Activated CD4-positive, CD25-positive, alpha-beta regulatory T cell treated with anti-CD3 and anti-CD28 coated beads, Interleukin-2, amount 50 U/mL, for 24 hours (primary cell): ENCODE measurements at places on chromosomes 16 and 17.

DNA sequence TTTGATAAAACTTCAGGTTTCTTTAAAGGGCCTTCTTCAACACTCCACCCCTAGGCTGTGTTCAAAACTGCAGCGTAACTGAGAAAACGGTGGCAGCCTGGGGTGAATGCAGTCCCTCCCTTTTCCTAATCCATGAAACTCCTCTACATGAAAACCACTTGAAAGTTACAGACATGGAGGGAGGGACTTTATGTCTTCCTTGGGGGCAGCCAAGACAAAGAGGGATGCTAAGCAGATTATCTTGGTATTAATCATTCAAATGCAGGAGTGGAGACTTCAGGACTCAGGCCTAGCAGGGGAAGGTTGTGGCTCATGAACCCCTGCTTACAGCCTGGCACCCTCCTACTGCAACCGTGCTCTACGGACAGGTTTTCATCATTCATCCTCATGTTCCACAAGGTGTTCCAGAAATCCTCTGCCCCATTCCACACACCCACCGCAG is 46.8 kb downstream of the RNF112 start:
- ATAC-seq = no peak

DNA sequence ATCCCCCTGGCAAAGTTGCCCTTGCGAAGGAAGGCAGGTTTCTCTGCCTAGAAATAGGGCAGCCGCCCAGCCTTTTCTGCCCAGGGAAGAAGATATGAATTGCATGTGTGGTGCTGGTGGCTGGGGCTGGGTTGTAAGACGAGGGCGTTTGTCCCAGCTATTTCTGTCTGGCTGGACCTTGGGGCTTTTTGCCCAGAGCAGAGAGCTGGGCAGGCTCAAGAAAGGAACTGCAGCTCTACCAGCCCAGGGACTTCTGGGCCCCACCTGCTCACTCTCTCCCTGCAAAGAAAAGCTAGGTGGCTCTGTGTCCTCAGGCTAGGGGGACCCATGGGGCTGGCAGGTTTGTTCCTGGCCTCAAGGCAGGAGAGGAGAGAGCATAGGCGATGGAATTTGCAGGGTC is 586 bp downstream of the CACNG1 start:
- no peak for ATAC-seq

DNA sequence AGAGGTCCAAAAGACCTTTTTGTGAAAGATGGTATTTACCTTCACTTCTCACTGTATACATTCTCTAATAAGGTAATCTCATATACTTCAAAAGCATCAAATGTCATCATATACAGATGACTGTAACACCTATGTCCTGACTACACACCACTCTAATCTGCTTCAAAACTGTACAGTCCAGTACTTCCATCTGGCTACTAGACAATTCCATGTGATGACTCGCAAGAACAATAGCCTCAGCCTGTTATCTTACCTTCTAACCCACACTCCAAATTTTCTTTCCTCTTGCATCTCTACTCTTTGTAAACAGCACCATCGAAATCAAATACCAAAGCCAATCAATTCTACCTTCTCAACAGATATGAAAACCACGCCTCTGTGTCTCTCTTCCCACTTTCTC is 24.1 kb downstream of the MYO1D start:
- no peak for ATAC-seq

DNA sequence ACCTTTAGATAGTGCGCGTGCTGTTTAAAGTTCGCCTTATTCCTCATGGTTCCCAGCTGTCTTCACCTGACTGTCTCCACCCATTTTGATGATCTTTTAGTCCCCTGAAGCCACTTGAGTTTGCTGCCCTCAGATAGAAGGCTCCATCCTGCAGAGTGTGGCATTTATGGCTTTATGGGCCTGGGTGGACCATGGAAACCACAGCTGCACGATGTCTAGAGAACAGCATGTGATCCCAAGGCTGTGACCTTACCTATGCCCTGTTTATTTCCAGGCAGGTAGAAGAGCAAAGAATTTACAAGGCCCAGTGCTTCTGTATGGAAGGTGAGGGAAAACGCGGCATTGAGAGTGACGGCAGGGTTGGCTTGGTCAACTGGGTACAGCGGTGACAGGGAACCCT is 356.9 kb downstream of the SLC39A11 start:
- ATAC-seq = no peak

DNA sequence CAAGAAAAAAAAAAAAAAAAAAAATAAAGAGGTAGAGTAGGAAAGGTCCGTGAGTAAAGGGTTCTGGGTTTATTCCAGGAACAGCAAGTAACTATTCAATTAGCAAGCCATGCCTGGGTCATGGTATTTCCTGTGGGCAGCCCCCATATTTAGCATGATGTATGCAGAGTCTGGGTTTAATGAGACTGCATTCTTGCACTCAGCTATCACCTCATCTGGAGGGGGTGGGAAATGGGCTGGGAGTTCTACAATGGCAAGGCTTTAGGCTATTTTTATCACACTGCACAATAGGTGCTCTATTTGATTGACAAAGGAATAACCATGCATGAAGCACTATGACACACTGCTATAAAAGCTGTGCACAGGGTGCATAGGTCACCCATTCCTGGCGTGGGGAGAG is 104.0 kb upstream of the CCL2 start:
- ATAC-seq = no peak

DNA sequence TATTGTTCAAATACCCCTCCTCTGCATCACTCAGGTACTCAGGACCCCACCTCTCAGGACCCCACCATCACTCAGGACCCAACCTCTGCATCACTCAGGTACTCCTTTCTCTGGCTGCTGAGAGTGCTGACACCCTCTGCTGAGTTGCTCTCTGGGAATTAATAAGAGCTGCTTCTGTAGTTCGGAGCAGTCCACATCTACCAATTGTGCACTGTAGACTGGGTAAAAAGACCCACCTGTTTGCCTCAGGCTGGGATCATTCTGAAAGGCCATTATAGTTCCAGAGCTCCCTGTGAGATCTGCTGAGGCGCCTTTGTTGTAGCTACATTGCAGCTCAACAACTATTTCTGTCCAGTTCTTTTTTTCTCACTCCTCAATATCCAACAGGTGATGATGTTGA is 276.3 kb upstream of the MYOCD start:
- ATAC-seq = no peak

- no peak for ATAC-seq
Observed at GRCh38 chr16:56506941-56507340, 12.9 kb downstream of the BBS2 start.

GRCh38 chr16:734208-734980 is 6.4 kb downstream of the CIAO3 start:
- ATAC-seq = no peak

DNA sequence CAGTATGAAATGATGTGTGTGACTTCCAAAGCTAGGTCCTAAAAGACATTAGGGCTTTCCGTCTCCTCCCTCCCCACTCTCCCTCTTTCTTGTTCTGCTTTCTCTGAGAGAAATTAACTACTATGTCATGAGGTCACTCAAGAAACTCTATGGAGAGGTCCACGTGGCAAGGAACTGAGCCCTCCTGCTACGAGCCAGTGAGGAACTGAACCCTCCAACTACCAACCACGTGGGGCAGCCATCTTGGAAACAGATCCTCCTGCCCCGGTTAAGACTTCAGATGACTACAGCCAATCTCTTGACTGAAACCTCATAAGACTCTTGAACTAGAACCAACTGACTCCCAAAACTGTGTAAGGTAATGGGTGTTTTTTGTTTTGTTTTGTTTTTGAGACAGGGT is 4.2 kb upstream of the ALOX15 start:
- no peak for ATAC-seq

DNA sequence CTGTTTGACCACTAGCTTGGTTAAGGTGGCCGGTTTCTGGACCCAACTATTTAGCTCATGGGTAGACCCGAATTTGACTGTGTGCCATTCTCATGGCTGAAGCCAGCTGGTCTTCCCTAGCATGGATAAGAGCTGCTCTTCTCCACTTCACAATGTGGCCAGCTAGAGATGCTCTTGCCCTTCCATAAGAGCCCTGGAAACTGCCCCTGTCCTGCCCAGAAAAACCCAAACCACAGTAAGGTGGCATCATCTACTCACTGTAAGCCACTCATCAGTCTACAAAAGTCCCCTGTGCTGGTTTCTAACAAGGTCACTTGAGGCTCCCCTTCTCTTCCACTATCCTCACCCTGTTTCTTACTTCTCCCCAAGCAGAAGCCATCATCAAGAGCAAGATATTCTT is 165.1 kb downstream of the HS3ST2 start:
- no peak for ATAC-seq

DNA sequence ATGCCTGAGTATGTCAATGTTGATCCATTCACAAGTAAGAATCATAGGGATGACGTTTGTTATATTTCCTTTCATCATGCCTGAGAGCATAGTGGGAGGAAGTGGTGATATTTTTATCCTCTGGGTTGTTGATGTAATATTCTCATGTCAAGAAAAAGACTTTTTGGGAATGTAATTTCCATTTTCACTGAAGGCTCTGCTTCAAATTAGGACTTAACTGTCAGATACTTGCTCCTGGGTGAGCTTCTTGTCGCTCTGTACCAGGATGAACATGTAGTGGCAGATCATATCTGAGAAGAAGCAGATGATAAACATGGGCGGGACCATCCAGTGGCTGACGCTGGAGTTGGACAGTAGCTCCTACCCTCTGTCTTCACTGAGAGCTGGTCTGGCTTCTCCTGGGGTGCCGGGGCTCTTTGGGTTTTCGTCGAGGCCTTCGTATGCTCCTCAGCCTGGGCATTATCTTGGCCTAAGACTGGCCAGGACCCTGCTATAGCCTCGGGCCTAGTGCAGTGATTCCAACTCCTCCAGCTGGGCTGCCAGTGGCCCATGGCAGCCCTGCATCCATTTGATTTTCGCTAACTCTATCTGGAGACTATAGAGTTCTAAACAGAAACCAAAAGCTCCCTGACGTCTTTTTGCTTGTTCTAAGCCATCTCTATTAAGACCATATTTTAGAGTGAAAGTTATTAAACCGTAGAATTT is 19.7 kb downstream of the CYB5B start:
- ATAC-seq = peak; percentile 72

GRCh38 chr16:5862103-5862840 is 764.7 kb upstream of the EEF2KMT start:
- ATAC-seq = no peak

DNA sequence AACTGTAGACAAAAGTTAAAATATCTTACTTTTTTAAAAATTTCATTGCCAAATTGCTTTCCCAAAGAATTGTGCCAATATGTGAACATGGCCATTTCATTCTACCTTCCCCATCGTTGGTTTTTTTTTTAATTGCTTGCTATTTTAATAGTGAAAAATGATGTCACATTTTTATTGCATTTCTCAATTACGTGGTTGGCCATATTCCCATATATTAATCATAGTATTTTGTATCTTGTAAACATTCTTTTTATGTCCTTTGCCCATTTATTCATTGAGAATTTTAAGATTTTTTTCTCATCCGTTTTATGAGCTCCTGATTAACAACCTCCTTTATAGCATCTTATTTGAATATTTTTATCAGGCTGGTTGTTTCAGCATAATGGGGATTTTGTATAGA is 7.2 kb downstream of the OMG start:
- ATAC-seq = no peak

- ATAC-seq = no peak
Observed at GRCh38 chr17:74812109-74813009, 36.2 kb upstream of the NAT9 start.

- ATAC-seq = no peak
Observed at GRCh38 chr16:71746442-71747046, 22.0 kb upstream of the PHLPP2 start.

- ATAC-seq = peak; percentile 81
Observed at GRCh38 chr17:7314719-7315569, at the start of gene GPS2. Gene GPS2, minus strand, starts transcription at chr17:7315360. Its CDS starts 308 bp downstream, at chr17:7315052.

- ATAC-seq = no peak
Observed at GRCh38 chr16:84569382-84569987, 48.4 kb downstream of the COTL1 start.

DNA sequence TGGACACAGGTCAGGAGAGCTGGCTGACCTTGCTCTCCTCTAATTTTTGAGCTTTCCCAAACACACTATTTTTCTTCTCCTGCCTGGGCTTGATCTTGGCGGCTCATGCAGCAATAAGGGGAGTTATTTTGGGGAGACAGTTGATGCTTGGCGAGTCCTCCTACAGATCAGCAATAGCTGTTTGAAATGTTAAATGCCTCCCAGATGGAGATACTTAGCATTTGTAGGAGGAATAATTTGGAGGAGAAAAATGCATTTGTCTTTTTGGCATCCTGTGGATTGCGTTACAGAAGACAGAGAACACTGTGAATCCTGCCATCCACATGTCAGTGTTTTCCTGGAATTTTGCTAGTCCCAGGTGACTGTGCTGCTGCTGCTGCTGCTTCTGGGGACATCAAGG is 328.0 kb upstream of the XYLT1 start:
- ATAC-seq = no peak

DNA sequence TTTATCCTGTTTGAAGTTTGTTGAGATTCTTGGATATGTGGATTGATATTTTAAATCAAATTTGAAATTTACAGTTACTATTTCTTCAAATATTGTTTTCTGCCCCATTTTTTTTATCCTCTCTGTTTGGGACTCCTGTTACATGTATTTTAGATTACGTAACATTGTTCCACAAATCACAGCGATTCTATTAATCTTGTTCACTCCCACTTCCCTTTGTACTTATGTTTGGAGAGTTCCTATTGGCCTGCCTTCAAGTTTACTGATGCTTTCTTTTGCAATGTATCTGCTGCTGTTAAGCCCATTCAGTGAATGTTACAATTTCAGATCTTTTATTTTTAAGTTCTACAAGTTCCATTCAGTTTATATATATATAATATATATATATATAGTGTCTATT is 288.3 kb upstream of the TNRC6C start:
- ATAC-seq = no peak

- no peak for ATAC-seq
Observed at GRCh38 chr17:31390748-31391495, 553 bp upstream of the RAB11FIP4 start.

DNA sequence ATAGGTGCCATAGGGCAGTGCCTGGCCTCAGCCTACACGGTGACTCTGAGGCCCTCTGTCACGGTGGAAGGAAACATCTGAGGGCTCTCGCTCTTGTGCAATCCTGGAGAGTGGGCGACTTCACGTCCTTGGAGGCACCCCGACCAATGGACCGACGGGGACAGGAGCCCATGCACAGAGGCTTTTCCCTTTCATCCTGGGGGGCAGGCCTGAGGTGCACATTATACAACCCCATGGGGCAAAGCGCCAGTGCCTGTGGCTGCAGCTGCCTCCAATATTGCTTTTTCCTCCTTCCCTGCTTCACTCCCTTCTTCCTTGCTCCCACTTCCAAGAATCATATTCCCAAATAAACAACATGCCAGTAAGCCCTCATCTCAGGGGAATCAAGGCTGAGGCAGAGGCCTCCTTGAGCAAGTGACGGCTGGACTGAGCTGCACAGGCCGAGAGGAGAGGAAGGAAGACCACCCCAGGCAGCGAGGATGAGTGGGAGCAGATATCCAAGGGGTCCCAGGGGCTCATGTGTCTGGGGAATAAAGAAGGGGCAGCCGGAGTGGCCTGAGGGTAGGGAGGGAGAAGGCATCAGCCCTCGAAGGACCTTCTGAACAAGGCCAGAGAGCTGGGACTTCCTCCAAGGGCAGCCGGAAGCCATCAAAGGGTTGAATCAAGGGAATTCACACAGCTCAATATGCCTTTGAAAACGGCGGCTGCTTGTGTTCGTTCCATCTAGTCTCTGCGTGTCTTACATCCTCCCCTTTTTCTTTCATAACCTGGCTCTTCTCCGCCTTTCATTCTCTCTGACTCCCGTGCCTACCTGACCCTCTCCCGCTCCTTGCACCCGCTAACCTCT is 42.6 kb upstream of the RPL38 start:
- ATAC-seq = no peak

- ATAC-seq = no peak
Observed at GRCh38 chr16:57763285-57764005, 27.9 kb downstream of the KATNB1 start.
